ENCODE measurements at places on chromosomes 5 and 9.
A peak's percentile ranks its signal among the peaks of the same experiment; 100 is the strongest.

GRCh38 chr9:18775241-18775640 is 257.8 kb downstream of the SAXO1 start:
- no peak for DNase-seq

GRCh38 chr9:107492381-107492970 is 2.9 kb upstream of the KLF4 start:
- no peak for DNase-seq

- DNase-seq: no peak
Measured at GRCh38 chr5:64526734-64527439, 21.1 kb downstream of the RGS7BP start.

DNA sequence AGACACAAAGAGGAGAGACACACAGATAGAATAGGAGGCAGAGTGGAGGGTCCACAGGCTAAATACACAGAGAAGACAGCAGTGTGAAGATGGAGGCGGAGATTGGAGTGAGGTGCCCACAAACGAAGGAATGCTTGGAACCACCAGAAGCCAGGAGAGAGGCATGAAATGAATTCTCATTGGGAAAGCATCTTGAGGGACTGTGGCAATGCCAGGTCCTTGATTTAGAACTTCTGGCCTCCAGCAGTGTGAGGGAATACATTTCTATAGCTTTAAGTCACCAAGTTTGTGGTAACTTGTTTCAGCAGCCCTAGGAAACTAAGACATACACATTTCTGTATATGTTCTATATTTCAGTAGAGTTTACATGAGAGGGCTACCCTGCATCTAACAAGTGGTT is 396.6 kb upstream of the ZNF608 start:
- DNase-seq: no peak

DNA sequence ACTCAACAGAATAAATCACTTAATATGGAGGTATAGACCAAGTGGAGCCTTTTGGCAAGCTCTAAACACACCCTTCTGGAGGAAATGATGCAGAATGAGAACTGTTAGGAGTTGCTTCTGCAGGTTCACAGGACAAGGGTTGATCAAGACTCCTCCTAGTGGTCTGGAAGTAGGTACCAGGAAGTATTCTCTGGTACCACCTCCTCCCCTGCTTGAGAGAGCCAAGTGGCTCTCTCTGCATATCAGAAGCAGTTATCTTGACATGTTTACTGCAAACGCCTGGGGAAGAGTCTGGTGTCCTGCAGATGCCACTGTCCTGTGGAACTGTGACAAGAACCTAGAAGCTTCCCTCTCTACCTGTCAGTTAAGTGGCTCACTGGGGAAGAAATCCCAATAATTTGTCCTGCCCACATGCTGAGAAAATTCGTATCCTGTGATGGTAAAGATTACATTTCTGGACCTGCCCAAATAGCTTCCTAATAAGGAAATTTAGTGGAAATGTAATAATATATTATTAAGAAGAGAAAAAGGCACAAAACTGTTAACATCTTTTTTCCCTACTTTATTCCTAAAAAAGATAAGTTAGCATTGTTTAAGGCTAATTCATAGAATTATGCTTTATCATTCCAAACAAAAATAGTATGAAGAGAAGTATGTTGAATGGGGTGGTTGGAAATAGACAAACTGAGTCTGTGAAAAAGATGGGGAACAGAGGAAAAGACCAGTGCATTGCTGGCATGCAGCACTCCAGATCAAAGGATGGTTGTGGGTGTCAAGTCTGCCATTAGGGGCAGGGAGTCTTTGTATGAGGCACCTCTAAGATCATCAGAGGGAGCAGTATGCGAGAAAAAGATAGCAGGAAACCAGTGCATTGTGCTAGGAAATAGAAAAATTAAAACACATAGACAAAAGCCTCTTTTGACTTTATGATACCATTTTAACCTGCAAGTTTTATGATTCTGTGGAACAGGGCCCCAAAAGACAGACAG is 118.8 kb downstream of the CDC42SE2 start:
- peak; percentile 71 for DNase-seq

DNA sequence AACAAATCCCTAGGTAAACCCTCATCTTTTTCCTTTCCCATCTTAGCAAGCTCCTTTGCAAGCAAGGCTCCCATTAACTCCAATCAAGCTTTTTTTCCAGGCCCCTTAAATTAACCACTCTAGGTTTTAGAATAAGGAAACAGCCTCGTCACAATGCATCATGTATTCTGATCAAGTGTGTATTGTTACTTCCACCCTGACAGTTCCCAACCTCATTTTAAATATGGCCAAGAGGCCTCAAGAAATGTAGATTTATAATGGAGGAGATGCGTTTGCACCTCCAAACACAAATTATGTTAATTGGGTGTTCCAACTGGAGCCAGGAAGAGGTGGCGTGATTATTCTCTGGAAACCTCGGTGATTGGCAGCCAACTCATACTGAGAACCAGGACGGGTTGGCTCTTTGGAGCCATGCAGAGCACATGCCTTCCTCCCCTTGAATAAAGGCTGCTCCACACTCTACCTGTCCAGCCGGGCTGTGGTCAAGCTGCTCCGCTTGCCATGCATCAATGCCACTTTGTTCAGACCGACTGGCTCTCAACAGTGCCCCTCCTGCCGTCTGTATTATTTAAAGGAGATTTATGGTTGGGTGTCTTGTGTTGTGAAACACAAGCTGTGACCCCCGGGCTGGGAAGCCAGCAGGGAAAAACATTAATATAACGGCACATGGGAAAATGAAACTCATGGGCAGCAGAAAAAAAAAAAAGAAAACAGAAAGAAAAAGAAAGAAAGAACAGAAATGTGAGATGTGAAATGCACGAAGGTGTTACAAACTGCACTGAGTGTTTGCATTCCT is 191.1 kb downstream of the EBF1 start:
- DNase-seq: no peak

GRCh38 chr9:135376511-135377265 is 102.9 kb upstream of the PPP1R26 start:
- DNase-seq: no peak

DNA sequence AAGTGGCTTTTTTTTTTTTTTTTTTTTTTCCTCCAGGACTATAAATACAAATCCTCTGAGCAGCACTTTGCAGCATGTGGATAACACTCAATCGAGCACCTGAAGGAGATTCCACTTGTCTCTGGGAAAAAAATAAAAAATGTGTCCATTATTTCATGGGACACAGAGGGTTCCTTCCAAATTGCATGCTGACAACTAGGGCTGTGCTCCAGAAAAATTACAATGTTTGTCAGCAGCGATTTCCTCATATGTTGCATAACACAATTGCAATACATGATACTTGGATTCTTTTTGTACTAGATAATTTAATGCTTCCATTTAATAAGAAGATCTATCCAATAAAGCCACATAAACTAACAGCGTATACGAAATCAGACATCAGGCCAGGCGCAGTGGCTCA is 84.4 kb downstream of the CDH18 start:
- DNase-seq: no peak
